ENCODE measurements at places on chromosomes 3 and 15. TPM values are rescaled to one million over a fixed set of nuclear protein-coding genes. Genes with fewer than 3 reads are reported as not detected.

Gene BFSP2
- total RNA-seq: not detected

Gene CLDN11
- 5.1 TPM for total RNA-seq

Gene CYP1A2
- not detected for total RNA-seq

GRCh38 chr3:76900596-76900995 lies 139.3 kb upstream of the ROBO2 start:
- H3K4me3 ChIP-seq: no peak overlapping the region
- H3K4me1 ChIP-seq: no peaks in the 10 kb centered on the region
- H3K27ac ChIP-seq: no peak overlapping the region
- H3K36me3 ChIP-seq: no peaks in the 10 kb centered on the region

DNA sequence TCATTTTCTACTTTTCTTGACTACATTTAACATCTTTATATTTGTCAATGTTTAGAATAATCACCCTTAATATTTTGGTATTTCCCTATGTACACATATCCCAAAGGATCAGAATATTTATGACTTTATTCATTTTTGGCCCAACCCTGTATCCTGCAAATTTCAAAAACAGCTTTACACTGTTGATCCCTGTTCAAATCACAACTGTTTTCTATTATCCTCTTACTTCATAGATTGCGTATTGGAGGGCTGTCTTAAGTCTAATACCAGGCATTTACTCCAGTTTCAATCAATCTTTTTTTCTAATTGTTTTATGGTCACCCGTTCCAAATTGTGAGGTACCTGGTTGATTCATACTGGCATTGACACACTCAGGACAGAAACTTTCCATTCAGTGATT lies 107.9 kb downstream of the RPL22L1 start:
- no peak overlapping the region for H3K4me3 ChIP-seq
- no peak overlapping the region for H3K27ac ChIP-seq
- DNase-seq: no peak

GRCh38 chr3:61997101-61997500 lies 376.2 kb downstream of the FEZF2 start:
- no peaks in the 10 kb centered on the region for H3K27me3 ChIP-seq
- no peak for DNase-seq
- no peak overlapping the region for H3K4me3 ChIP-seq
- H3K36me3 ChIP-seq: no peaks in the 10 kb centered on the region
- no peaks in the 10 kb centered on the region for H3K4me1 ChIP-seq

DNA sequence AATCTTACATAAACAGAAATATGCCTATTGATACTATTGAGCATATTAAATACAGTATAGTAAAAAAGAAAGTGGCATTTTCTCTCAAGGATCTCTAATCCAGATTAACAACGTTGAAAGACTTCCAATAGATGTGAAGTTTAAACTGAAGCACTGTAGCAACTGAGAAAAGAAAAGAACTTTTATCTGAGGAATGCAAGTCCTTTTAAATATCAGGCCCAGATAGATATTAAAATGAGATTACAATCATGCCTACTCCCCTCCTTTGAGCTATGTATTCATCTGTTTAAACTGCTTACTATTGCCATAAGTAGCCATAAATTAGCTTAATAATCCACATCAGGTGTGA lies 102.3 kb downstream of the TFDP2 start:
- DNase-seq: no peak
- no peaks in the 10 kb centered on the region for H3K36me3 ChIP-seq
- H3K4me1 ChIP-seq: no peaks in the 10 kb centered on the region
- no peaks in the 10 kb centered on the region for H3K27me3 ChIP-seq

GRCh38 chr15:59237924-59238331 lies 31.3 kb downstream of the LDHAL6B start:
- no peaks in the 10 kb centered on the region for H3K36me3 ChIP-seq
- H3K27me3 ChIP-seq: no peaks in the 10 kb centered on the region
- no peak overlapping the region for H3K4me3 ChIP-seq
- no peaks in the 10 kb centered on the region for H3K4me1 ChIP-seq
- H3K27ac ChIP-seq: no peak overlapping the region

- H3K36me3 ChIP-seq: no peaks in the 10 kb centered on the region
- no peak overlapping the region for H3K4me3 ChIP-seq
- no peaks in the 10 kb centered on the region for H3K27me3 ChIP-seq
- no peaks in the 10 kb centered on the region for H3K4me1 ChIP-seq
These were observed 236.0 kb downstream of the VPS13C start for GRCh38 chr15:61824291-61824690.

DNA sequence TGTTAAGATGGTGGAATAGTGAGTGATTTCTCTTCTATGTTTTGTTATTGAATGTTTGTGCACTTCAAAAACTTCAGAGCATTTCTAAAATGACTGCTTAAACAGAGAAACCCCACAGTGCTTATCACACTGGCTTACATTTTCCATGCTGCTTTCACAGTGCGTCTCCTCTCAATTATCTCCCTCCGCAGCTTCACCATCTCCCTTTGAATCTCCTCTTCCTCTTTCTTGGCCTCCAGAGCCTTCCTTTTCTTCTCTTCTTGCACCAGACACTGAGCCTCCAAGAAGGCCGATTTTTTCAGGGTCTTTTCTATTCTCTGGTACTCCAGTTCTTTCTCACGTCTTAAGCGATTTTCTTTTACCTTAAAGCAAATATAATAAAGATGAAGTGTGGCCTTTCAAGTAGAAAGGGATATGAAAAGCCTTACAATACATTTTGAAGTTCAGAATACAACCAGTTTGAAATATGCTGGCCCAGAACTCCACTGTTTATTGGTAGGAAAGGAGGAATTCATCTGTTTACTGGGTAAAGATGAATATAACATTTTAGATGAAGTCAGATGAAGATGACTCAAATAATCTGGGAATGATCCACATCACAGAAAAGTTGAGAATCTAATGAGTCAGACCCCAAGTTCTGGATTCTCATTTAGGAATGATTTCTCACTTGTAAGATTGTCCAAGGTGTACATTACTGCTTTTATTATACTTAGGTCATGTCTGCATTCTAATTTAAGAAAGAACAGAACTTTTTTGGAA lies 21.4 kb downstream of the CCDC191 start:
- no peaks in the 10 kb centered on the region for H3K27me3 ChIP-seq
- no peak overlapping the region for H3K27ac ChIP-seq
- DNase-seq: no peak
- H3K4me3 ChIP-seq: no peak overlapping the region

All from aorta (tissue), 5 donors.